GM12892 (cell line): ENCODE measurements at places on chromosomes 16 and 17.

GRCh38 chr16:391885-392335 lies 5.1 kb upstream of the NME4 start:
- DNase-seq = peak; percentile 58

DNA sequence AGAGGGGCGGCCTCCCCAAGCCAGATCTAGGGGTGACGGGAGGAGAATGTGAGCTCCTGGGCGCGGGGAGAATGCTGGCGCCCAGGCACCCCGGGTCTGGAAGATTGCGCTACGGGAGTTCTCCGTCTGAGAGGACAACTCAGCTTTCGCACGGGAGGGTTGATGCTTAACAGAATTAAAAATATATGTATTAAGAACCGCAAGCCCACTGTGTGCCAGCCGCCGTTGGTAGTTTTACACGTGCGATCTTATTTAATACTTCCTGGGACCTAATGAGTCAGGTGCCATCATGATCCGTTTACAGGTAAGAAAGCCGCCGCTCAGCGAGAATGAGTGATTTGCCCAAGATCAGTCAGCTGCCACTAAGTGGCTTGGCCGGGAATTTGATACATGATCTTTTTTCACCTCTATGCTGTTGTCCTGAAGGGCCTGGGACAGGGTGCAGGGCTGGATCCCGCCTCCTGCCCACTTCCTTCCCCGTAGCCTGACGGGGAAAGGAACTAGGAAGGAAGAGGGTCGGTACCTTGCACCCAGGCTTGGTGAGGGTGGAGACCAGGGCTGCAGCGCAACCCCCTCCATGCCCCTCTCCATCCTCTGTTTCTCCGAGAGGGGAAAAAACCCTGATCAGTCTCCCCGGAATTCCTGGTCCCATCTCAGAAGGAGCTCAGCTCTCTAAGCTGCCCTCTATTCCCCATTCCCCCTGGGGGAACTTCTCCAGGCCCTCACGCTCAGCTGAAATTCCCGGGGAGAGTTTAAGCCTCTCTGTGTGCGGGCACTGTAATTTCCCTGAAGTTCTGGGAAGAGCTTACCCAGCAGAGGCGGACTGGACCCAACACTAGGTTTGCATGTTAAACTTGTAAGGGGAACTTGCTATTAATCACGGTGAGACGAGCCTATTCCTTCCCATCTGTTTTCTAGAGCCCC lies 983 bp downstream of the VAT1L start:
- DNase-seq = no peak

DNA sequence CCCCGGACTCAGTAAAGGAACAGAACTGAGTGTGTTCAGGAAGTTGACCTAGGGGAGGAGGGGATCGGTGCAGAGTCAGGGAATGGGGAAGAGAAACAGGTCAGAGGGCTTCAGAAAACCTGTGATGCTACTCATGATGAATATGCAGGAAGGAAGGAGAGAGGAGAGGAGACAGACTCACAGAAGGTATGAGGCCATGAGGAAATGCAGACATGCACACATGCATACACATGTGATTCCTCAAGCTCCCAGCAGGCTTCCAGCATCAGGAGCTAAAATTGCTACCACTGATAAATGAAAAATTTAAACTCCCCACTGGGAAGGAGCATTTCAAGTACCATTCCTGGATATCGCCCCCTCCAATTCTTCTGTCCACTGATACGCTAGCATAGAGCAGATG lies 262.6 kb downstream of the SLC39A11 start:
- no peak for DNase-seq

DNA sequence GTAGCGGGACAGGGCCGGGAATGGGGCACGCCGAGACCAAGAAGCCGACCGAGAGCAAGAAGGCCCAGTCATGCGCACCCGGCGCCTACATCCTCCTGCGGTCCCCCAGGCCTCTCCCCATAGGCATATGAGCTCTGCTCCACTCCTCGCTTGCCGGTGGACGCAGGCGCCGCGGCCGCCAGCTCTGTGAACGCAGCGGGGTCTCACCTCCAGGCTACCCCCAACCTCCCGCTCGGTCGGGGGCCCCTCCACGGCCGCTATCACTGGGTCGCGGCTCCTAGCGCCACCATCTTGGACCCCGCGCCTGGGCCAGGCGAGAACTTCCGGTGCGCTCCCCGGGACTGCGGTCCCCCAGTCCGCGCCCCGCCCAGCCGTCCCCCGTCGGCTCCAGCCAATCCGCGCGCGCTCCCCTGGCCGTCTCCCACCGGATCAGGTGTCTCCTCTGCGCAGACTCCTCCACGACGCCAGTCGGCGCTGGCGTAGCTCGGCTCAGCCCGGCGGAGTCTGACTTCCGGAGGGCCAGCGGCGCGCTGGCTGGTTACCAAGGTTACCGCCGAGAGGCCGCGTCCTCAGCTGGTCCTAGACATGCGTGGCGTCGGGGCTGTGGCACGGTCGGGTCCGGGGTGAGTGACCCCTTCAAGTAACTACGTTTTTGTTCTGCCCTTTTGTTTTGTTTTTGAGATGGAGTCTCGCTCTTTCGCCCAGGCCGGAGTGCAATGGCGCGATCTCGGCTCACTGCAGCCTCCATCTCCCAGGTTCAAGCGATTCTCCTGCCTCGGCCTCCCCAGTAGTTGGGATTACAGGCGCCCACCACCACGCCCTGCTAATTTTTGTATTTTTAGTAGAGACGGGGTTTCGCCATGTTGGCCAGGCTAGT lies at the start of gene ZNF594:
Gene ZNF594, minus strand, starts transcription at position 328 of the 877 bp plus-strand sequence. CDS start 7,612 bp downstream, outside the sequence.
- peak; percentile 99 for DNase-seq

- DNase-seq = no peak
Observed at GRCh38 chr17:46901291-46901690, 21.7 kb upstream of the GOSR2 start.

- DNase-seq = no peak
Observed at GRCh38 chr17:57289613-57290012, 33.3 kb downstream of the MSI2 start.

DNA sequence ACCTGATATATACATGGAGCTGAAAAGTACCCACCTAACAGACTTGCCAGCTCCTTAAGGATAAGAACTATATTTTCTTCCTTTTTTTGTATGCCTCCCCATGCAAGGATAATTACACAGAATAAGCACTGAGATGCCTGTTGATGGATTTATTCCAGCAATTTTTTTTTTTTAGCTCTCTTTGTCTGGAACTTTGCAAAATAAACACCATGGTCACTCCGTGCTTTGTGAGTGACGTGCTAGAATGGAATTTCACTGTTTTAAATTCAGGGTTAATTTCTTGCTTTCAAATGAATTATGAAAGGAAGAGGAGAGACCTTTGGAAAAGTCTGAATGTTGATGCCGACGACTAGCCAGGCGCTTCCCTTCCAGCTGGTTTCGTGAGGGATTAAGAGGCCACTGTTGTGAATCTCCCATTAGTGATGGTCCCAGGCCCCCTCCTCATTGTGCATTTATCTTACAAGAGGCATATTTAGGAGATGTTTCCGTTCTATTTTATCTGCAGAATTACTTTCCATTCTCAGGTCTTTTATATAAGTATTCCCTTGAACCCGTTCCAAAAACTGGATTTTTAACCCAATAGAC lies 529.1 kb downstream of the WWOX start:
- DNase-seq = no peak

DNA sequence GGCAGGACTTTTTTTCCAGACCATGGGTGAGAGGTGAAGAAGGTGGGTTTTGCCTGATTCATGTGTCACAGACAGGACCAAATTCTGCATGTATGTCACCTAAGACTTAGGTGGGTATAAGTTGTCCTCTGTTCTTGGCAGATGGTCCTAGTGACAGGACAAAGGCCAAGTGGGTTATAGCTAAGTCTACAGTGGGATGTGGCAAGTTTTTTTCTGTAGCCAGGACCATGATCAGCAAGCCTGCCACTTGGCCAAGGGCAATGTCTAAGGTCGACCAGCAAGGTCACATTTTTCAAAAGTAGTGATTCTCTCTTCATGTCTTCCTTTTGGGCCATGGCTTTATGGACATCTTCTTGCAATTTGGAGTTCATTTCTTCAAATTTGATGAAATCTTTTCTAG lies 20.2 kb downstream of the ZNF267 start:
- no peak for DNase-seq

GRCh38 chr16:27291722-27292240 lies 22.0 kb upstream of the IL4R start:
- no peak for DNase-seq

DNA sequence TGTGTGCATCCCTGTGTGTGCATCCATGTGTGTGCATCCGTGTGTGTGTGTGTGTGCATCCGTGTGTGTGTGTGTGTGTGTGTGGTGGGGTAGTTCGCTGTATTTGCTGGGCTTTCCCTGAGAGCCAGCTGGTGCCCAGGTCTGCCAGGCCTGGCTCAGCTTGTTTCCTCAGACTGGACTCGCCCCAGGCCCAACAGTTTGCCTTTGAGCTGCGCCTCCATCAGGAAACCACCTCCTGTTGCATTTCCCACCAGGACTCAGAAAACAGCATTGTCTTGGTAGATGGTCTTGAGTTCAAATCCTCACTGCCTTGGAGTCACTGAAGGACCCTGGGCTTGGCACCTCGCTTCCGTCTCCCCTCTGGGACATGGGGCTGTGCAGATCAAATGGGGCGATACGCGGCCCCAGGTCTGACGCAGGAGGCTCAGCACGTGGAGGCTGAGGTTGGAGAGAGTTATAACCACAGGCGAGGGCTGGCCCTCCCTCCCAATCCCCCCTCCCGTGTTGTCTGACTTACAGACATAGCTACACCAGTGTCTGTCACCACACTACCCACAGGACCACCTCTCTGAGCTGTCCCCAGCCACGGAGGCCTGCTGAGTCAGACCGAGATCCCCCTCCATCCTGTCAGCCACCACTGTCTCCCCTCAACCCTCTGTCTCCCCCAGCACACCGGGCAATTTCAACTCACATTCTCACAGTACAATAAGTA lies 4.7 kb downstream of the ITGAE start:
- DNase-seq = peak; percentile 70

DNA sequence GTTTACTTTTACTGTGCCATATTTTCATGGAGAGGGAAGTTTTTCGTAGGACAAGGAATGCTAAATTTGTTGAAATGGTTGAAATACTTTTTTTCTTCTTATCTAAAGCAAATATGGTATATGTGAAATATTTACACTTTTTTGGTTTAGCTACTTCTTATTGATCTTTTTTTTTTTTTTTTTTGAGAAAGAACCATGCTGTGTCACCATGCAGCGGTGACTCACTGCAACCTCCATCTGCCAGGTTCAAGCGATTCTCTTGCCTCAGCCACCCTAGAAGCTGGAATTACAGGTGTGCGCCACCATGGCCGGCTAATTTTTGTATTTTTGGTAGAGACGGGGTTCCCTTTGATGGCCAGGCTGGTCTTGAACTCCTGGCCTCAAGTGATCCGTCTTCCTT lies 100.5 kb downstream of the FTO start:
- no peak for DNase-seq
